Activated CD4-positive, alpha-beta memory T cell treated with anti-CD3 and anti-CD28 coated beads for 36 hours (primary cell): ENCODE measurements at places on chromosomes 1 and 21. TPM values are rescaled to one million over a fixed set of nuclear protein-coding genes. Genes with fewer than 3 reads are reported as not detected.

DNA sequence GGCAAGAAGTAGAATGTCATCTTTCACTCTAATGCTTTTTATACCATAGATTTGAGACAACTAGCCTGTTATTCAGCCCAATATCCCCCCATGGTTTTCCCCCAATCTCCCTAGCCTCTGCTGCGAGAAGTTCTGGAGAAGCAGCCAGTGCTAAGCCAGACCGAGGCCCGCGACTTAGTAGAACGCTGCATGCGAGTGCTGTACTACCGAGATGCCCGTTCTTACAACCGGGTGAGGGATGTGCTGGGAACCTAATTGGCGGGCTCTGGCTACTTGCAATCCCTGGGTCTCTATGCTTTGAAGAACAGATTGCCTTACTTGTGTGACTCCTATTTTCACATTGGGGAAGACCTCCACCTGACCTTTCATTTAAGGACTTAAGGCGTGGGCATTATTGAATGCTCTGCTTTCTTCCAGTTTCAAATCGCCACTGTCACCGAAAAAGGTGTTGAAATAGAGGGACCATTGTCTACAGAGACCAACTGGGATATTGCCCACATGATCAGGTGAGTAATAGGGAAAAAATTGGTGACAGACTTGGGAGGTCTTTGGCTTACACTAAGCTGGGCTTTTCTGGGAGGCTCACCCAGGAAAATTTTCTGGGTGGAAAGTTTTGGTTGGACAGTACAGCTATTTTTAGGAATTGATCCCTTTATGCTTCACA, 1.9 kb downstream of the PSMB4 start:
- H3K4me3 ChIP-seq: peak overlapping the region; percentile 88
- DNase-seq: no peak
- H3K36me3 ChIP-seq: peaks cover 43% of the 10 kb centered on the region
- H3K4me1 ChIP-seq: peaks cover 29% of the 10 kb centered on the region
- H3K27me3 ChIP-seq: no peaks in the 10 kb centered on the region

DNA sequence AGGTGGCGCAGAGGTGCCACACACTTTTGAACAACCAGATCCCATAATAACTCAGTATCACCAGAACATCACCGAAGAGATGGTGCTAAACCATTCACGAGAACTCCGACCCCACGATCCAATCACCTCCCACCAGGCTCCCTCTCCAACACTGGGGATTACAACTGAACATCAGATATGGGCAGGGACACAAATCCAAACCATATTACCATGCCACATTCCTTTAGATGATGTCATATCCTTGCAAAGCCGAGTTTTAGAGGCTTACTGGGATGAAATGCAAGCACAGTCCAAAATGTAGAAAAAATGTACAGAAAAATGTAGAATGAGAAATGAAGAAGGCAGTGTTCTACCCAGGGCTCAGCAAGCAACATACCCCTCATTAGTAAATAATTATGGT, 64.7 kb downstream of the SGIP1 start:
- peaks cover 18% of the 10 kb centered on the region for H3K27me3 ChIP-seq
- H3K36me3 ChIP-seq: no peaks in the 10 kb centered on the region
- no peak overlapping the region for H3K27ac ChIP-seq
- no peak overlapping the region for H3K4me3 ChIP-seq

GRCh38 chr1:159289060-159289459, 13.1 kb upstream of the FCER1A start:
- no peaks in the 10 kb centered on the region for H3K4me1 ChIP-seq
- H3K4me3 ChIP-seq: no peak overlapping the region
- H3K36me3 ChIP-seq: no peaks in the 10 kb centered on the region
- H3K27ac ChIP-seq: no peak overlapping the region
- H3K27me3 ChIP-seq: peaks cover 7% of the 10 kb centered on the region

DNA sequence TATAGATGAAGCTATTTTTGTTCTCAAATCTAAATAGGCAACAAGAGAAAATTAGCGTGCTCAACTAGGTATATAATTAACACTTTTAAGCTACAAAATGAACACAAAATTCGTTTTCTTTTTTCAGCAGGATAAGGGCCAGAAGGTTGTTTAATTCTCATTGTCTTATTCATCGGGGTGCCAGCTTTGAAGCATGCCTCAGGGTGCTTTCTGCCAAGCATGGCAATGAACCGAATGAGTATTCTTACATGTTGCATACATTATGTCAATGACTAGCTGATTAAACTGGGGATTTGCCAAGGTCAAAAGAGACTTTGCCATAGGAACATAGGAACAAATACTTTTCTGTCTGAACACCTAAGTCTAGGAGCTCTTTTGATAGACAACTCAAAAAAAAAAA, 102.0 kb upstream of the MAP1LC3C start:
- H3K27ac ChIP-seq: no peak overlapping the region
- no peaks in the 10 kb centered on the region for H3K36me3 ChIP-seq
- H3K4me3 ChIP-seq: no peak overlapping the region
- H3K4me1 ChIP-seq: no peaks in the 10 kb centered on the region
- H3K27me3 ChIP-seq: no peaks in the 10 kb centered on the region

Gene KCNQ4
- total RNA-seq: 0.45 TPM

Gene OLFML3
- not detected for total RNA-seq
